Stimulated activated naive CD8-positive, alpha-beta T cell treated with anti-CD3 and anti-CD28 coated beads, Interleukin-15, Interleukin-2, amounts not matched to agents 100 U/mL and 50 U/mL, for 24 hours (primary cell): ENCODE measurements at places on chromosomes 3 and 15.

GRCh38 chr15:40043927-40044716 is 5.1 kb upstream of the SRP14 start:
- no peak for DNase-seq

GRCh38 chr15:45288947-45289346 is 36.9 kb downstream of the SLC28A2 start:
- no peak for DNase-seq

- DNase-seq: no peak
Measured at GRCh38 chr15:39728845-39729244, 53.8 kb downstream of the FSIP1 start.

GRCh38 chr3:127547761-127548605 is 42.5 kb downstream of the TPRA1 start:
- DNase-seq: peak; percentile 86

- DNase-seq: no peak
Measured at GRCh38 chr15:48976444-48977088, 12.8 kb upstream of the SHC4 start.

- DNase-seq: no peak
Measured at GRCh38 chr3:81352867-81353266, 408.6 kb downstream of the GBE1 start.

DNA sequence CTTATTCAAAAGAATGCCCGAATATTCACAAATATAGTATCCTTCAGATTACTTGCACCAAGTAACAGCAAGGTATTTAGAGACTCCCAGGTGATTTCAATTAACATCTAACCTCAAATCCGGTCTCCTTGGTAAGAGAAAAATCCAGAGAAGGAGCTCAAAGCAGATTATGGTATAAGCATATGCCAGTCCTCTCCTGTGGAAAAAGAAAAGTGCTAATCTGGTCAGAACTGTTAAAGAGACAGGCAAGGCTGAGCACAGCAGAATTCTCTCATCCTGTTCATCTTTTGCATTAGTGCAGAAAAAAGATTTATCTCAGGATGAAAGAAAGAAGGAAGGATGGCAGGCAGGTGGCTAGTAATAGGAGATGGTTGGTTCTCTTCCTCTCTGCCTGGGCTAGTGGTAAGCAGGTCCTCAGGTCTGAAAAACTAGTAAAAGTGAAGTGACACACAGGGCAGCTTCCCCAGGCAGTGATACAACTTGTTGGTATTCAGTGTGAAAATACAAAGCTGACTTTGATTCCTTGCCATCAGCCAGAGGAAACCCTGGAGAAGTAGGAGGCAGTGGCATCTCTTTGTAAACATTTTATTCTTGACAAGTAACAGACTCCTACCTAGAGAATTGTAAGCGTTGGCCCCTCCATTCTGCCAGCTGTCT is 14.2 kb downstream of the ATXN7 start:
- DNase-seq: no peak

DNA sequence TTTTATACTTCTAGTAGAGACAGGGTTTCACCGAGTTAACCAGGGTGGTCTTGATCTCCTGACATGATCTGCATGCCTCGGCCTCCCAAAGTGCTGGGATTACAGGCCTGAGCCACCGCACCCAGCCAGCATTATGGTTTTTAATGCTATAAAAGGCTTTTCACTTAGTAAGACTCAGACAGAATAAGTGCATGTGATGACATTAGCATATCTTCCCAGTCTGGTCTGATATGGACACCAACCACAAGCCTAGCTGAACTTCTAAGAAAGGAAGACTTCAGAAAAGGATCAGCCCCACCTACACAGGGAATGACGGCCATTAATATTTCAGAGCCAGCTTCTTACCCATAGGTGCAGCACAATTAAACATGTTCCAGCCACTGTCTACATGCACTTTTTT is 27.0 kb downstream of the GRK7 start:
- DNase-seq: no peak

DNA sequence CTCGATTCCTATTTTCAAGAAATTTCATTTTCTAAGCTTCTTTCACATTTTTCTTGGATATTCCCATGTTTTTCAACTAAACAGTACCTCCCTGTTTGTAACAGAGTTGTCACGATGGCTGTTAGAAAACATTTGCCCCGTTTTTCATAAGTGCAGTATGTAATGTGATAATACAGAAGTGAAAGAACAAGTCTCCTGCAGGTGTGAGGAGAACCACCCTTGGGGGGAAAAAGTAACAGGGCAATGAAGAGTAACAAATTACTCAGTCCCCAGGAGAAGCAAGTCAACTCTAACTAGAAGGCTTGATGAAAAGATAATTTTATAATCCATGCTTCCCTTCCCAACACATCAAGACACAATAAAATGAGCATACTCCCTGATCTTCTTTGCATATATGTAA is 493.3 kb downstream of the FOXP1 start:
- DNase-seq: no peak

GRCh38 chr3:169911272-169911671 is at the start of gene SAMD7:
TSS of gene SAMD7 (plus strand) at chr3:169911572. CDS start at chr3:169919499, 7,927 bp downstream.
- no peak for DNase-seq

DNA sequence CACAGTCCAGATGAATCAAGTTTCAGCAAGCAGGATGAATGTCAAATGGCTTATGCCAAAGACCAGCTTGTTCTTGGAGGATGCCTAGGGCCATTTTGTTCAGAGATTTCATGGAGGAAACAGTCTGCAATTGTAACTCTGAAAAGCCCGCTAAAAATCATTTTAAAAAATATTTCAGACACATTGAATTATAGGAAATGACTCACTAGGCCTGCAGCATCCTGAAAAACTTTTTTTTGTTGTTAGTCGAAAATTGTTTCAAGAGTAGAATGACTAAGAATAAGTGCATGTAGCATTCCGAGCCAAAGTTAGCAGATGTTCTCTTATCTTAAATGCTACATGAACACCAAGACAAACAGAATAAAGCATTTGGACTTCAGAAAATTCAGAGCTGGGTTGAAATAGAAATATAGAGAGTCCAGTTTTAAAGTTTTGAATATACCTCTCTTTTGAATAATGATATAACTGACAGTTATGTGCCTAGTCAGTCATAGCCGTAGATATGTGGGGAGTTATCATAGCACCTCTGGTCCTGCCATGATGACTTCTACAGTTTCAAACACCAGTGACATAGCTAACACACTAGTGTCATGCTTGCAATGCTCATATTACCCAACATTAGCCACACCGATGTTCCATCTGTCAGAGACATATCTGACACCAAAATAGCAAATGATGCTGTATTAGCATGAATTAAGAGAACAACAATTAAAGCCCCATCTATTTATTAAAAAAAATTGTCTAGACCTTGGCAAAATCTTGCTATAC is 1462.8 kb upstream of the GBE1 start:
- DNase-seq: no peak

- no peak for DNase-seq
Measured at GRCh38 chr3:2526926-2527325, 428.3 kb downstream of the CNTN4 start.

GRCh38 chr15:100721758-100722550 is 119.6 kb downstream of the ASB7 start:
- no peak for DNase-seq
